ENCODE measurements at places on chromosomes 4 and X.

- no peak for DNase-seq
These were observed 163.1 kb upstream of the MAB21L2 start for GRCh38 chr4:150418757-150419410.

DNA sequence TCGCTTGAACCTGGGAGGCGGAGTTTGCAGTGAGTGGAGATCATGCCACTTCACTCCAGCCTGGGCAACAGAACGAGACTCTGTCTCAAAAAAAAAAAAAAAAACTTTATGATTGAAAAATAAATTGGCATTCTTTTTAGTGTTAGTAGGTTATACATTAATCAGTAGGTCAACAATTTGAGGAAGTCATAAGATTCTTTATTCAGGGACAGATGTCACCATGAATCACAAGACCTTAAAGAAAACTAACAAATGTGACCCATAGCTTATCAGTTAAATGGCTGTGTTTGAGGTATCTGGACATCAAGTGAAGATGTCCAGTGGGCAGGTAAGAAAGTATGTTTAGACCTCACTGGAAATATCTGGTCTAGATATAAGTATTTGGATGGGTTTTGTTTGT, 9.3 kb upstream of the PRMT9 start:
- no peak for DNase-seq

GRCh38 chr4:90403781-90404180, 276.6 kb downstream of the CCSER1 start:
- no peak for DNase-seq

DNA sequence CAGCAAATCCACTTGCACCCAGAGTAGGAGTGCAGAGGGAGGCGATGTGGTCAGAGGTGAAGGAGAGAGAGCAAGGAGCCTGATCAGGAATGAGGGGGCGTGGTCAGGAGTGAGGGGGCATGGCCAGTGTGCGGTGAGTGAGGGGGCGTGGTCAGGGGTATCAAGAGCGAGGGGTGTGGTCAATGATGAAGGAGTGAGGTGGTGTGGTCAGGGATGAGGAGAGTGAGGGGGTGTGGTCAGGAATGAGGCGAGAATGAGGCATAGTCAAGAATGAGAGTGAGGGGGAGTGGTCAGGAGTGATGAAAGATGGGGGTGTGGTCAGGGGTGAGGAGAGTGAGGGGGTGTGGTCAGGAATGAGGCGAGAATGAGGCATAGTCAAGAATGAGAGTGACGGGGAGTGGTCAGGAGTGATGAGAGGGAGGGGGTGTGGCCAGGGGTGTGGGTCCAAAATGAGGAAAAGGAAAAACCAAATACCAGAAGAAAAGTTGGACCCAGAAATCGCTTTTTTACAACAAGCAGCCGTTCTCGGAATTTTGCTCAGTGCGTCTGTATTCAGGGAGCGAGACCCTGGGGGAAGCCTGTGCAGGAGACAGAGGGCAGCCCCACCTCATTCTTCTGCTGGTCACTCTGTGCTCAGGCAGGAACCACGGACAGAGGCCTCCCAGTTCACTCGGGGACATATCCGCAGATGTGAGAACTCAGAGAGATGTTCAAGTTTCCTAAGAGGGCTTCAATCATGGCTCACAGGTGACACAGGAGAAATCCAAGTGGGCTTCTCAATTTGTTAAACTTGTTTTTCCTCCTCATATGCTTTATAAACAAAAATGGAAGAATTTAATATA, 47.5 kb downstream of the MAGEA1 start:
- DNase-seq, result no peak

GRCh38 chrX:110321081-110321480, 3.2 kb upstream of the AMMECR1 start:
- DNase-seq, result no peak

- no peak for DNase-seq
These were observed 93.3 kb upstream of the PDE5A start for GRCh38 chr4:119721878-119722277.

DNA sequence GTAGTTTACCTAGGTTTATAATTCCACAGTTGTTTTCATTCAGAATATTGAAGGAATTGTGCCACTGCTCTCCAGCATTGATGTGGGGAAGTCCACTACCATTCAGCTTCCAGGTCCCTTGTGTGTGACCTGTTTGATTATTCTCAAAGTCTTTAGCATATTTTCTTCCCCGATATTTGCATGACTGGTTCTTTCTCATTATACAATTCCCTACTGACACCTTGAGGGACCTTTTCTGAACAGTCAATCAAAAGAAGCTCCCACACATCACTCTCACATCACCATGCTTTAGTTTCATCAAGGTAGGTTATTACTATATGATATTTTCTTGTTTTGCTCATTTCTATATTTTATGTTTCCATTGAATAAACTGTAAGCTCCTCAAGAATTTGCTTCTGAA, 44.1 kb downstream of the SLC39A8 start:
- no peak for DNase-seq

DNA sequence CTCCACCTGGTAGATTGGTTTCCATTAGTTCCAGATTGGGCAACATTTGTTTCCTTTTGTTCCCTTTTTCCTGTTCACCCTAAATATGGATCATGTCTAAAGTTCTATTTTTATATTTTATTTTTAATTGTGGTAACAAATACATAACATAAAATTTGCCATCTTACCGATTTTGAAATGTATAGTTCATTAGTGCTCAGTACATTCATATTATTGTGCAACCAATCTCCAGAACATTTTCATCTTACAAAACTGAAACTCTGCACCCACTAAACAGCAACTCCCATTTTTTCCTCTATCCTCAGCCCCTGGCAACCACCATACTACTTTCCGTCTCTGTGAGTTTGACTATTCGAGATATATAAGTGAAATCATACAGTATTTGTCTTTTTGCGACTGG, 14.2 kb upstream of the RPS6KA3 start:
- no peak for DNase-seq

- no peak for DNase-seq
These were observed 586.2 kb downstream of the RAB28 start for GRCh38 chr4:12897954-12898353.

DNA sequence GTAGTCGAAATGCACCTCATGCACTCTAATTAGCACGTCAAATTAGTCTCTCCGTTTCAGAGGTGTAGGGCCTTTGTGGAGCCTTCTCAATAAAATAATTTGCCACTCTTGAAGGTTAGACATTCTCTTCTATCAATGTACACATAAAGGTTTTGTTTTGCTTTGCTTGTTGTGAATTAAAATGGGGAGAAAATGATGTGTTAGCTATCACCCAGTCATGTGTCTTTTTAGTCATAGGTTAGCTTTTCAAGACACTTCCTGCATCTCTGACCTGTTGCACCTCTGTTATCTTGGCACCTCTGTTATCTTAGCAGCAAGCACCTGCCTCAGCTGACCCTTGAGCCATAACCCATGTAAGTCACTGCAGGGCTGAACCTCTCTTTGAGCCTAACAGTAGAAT, 936 bp downstream of the TMEM144 start:
- DNase-seq, result no peak

DNA sequence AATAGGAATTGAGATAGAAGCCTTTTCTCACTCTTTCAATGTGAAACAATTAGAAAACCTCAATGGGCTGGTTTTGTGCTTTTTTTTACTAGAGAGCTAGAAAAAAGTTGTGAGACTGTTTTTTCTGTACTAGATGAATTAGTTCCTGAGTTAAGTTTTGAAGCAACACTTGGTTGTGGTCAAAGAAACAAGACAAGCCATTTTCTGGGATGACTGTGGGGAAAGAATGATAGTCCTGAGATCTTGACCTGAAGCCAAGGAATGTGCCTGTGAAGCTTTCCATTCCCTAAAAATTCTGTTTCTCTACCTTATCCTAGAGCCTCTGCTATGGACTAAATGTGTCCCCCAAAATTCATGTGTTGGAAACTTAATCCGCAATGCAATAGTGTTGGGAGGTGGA, 157.8 kb upstream of the TLL1 start:
- no peak for DNase-seq

- no peak for DNase-seq
These were observed 27.5 kb upstream of the DOCK11 start for GRCh38 chrX:118468122-118468521.

DNA sequence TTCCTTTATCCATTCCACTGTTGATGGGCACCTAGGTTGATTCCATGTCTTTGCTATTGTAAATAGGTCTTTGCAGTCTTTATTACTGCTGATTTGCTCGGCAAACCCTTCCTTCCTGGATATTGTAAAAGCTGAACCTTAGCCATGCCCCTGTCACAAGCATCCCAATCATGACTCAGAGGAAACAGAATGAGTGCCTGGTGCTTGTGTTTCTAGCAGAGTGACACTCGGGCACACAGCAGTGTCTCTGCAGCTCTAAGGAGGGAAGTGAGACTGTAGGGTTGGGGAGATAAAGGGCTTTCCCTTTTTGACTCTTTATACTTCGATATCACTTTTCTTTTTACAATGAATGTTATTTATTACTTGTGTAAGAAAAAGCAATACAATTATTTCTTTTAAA, 83.3 kb downstream of the AKAP4 start:
- no peak for DNase-seq

DNA sequence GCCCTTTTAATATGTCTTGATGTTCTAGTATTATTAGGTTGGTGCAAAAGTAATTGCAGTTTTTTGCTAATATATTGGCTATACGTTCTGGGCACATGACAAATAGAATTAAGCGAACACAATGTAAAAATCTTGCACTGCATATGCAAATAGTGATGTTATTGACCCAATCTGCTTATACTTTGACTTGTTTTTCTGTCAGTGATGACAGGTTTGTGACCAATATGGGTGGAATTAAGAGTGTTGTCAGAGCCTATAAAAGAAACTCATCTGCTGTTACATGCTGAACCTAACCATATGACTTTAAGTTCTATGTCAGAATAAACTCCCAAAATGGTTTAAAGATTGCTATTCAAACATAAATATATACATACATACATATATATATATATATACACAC, 30.7 kb upstream of the HPGD start:
- no peak for DNase-seq

DNA sequence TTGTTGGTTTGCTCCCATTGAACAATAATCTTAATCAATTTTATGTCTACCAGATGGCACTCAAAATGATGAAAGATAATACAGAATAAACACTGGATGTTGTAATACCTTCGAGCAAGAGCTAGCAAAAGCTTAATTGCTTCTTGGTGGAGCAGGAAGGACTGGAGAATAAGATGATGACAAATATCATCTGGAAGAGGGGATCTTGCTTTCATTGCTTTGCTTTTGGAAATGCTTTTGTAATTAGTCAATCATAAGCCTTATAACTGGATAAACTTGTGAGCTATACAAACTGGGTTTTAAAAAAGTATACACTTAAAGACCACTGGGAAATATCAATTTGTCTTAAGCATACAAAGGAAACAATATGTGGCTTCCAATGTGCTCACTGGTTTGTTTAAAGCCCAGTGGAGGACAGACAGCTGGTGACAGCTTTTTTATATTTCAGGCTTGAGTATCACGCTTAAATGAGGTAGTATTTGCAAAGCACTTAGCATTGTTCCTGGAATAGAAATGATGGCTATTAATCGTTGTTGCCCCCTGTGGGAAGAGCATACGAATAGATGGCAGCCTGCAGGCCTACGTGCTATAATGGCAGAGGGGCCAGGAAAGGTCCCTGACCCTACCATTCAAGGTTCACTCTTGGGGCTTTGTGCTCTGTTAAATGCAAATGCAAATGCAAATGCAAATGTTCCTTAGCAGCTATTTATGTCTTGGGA, 61.2 kb downstream of the TMEM150C start:
- DNase-seq, result no peak

GRCh38 chr4:158781963-158782362, 13.1 kb downstream of the FNIP2 start:
- no peak for DNase-seq

GRCh38 chr4:95061220-95061619, 303.5 kb downstream of the BMPR1B start:
- no peak for DNase-seq

DNA sequence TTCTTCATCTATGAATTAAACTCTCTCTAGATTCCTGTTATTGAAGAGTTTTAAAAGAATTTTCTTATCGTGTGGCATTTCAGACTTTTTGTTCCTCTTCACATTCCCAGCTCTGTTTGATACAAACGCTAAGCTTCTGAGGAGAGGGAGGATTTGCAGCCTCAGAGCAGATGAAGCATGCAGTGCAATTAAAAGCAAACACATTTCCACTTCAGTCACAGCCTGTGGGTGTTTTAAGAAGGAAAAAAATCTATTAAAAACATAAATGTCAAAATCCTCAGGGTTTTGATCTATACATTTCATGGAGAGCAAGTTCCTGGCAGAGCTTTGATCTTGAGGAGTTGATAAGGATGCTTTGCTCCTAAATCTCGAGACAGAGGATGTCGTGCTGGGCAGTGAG, 442.4 kb upstream of the BOD1L1 start:
- no peak for DNase-seq

DNA sequence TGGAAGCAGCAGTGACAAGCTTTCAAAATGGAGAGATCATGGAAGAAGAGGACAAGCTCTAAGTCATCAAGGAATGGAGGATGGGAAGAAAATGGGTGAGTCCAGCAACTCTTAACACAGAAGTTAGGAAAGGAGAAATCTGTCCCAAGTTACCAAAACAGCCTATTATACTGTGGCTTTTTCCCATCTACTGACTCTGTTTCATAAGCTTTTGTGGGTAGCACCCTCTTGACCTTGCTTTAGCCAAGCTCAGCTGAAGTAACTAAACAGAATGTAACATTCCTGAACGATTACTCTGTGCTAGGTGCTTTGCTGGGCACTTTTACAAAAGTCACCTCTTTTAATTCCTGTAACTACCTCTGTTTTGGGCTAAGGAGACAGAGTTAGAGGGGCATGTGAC, 54.9 kb downstream of the MAP7D2 start:
- DNase-seq, result no peak

DNA sequence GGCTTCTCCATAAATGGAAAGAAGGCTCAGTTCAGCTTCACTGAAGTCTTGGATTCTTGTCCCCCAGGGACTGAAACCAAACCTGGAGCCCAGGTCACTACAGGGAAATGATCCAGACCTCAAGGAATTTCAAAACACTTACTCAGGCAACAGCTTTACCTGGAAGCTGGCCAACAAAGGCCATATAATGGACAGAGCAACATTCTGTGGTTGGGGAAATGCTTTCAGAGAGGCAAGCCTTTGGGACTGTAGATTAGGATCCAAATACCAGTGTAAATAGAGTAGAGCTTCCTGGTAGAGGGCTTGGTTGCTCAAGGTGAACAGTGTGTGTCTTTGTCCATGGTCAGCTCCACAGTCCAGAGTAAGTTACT, 57.0 kb upstream of the PROM1 start:
- no peak for DNase-seq
